Activated T-helper 2 cell treated with anti-CD3 and anti-CD28 coated beads, Interferon-gamma antibody, Interleukin-2, Interleukin-4, amounts not matched to agents 10 μg/mL and 5 μg/mL and 100 μg/mL, durations not matched to agents 14 hours and 24 hours and 36 hours (primary cell): ENCODE measurements at places on chromosomes 1 and 21. TPM values are rescaled to one million over a fixed set of nuclear protein-coding genes. Genes with fewer than 3 reads are reported as not detected.

- peak; percentile 89 for DNase-seq
Observed at GRCh38 chr1:19251305-19252196, at the start of the genes EMC1 and MRTO4. TSS of gene EMC1 (minus strand) at chr1:19251524. CDS start at chr1:19251509, 15 bp downstream. TSS of gene MRTO4 (plus strand) at chr1:19251805. CDS start at chr1:19251836, 31 bp downstream.

- DNase-seq, result no peak
Observed at GRCh38 chr1:7705048-7705907, 65.8 kb upstream of the VAMP3 start.

- DNase-seq, result no peak
Observed at GRCh38 chr1:25560788-25561187, 17.4 kb downstream of the LDLRAP1 start.

DNA sequence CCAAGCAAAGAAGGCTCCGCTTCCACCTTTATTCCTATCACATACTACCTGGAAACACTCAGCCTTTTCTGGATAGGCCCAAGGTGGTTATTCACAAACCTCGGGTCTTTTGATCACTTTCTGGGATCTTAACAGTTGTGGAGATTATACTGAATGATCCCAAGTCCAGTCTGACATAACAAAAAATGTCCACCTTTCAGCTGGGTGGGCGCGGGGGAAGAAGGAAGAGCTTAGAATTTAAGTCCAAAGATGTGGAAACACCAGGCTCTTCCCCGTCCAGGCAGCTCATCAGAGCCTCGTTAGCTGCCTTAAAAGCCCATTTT is 338 bp upstream of the C1orf53 start:
- no peak for DNase-seq

GRCh38 chr1:190226006-190226405 is 251.7 kb downstream of the BRINP3 start:
- no peak for DNase-seq

DNA sequence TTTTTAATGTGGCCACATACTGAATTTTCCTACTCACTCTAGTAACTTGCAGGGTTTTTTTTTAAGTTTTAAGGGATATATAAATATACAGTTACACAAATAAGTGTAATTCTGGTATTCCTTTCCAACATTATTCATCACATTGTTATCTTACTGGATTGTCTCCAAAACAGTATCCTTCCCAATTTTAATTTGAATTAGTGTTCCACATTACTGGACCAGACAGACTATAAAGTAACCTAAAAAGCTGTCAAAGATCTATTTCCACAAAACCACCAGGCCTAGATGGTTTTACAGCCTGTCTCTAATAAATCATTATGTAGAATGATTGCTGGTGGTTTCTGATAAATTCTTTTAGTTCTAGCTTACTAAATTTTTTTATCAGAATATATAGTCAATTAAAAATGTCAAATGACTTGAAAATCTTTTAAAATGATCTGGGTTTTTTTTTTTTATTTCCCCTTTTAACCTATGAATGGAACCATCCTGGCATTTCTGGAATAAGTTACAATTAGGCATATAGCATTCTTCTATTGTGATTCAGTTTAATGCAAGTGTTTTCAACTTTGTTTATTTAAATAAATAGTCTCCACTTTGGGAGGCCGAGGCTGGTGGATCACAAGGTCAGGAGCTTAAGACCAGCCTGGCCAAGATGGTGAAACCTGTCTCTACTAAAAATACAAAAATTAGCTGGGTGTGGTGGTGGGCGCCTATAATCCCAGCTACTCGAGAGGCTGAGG is 59.3 kb downstream of the PACC1 start:
- no peak for DNase-seq

DNA sequence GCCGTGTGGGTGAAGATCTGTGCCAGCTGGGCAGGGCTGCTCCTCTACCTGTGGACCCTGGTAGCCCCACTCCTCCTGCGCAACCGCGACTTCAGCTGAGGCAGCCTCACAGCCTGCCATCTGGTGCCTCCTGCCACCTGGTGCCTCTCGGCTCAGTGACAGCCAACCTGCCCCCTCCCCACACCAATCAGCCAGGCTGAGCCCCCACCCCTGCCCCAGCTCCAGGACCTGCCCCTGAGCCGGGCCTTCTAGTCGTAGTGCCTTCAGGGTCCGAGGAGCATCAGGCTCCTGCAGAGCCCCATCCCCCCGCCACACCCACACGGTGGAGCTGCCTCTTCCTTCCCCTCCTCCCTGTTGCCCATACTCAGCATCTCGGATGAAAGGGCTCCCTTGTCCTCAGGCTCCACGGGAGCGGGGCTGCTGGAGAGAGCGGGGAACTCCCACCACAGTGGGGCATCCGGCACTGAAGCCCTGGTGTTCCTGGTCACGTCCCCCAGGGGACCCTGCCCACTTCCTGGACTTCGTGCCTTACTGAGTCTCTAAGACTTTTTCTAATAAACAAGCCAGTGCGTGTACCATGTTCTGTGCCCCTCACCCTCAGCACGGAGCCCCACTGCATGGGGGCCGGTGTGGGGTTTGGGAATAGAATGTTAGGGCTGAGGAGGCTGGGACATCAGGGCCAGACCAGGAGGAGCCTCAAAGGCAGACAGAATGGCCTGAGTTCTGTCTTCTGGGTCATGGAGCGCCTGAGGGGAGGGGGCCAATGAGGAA is 21.3 kb downstream of the SERINC2 start:
- no peak for DNase-seq

DNA sequence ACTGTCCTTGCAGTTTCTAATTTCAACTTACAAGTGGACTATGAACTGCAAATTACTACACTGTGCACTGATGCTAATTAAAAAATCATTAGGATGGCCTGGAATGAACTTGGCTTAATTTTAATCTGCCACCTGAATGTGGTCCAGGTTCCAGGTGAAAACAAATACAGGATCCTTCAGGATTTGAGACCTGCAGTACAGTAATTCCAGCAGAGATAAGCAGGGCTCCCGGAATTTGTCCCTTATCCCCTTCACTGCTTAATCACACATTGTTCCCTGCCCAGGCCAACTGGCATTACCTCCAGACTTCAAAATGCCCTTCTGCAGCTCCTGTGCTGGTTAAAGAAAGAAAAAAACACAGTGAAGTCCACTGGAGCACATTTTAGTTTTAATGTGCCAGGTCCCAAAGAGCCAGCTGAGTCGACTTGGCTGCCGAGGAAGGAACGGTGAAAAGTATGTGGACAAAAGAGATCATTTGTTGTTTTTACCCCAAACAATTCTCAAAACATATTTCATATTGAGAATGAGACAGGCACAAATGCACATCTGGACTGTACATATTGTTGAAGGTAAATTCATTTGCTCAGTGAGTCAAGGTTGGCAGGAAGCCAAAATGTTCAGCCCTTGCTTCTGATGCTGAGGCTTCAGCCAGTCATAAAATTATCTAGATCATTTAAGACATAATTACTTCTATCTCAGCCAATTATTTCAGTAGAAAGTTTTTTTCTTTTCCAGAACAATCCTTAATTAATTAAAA is 28.3 kb downstream of the DEGS1 start:
- DNase-seq, result no peak

DNA sequence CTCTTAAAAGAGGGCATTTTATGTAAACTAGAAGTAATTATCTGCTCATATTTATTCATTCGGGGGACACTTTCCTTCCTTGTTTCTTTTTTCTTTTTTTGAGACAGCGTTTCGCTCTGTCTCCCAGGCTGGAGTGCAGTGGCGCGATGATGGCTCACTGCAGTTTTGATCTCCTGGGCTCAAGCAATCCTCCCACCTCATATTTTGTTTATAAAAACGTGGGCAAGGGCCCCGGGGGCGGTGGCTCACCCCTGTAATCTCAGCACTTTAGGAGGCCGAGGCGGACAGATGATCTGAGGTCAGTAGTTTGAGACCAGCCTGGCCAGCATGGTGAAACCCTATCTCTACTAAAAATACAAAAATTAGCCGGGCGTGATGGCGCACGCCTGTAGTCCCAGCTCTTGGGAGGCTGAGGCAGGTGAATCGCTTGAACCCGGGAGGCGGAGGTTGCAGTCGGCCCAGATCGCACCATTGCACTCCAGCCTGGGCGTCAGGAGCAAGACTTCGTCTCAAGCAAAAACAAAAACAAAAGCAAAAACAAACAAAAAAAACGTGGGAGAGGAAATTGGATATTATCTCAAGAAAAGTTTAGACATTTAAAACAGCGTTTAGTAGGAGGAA is 926 bp upstream of the DFFA start:
- DNase-seq, result no peak

GCSAML gene
- total RNA-seq, result 0.43 and 0.48 TPM in 2 replicates

OR2L3 gene
- total RNA-seq, result not detected in 2 replicates

B3GALT6 gene
- total RNA-seq, result 34.6 and 35.8 TPM in 2 replicates

SH2D1B gene
- 0.84 and 1.0 TPM in 2 replicates for total RNA-seq

DYNLT5 gene
- not detected in 2 replicates for total RNA-seq
